Fibroblast of upper back skin (primary cell): ENCODE measurements at places on chromosomes 5 and 9.

GRCh38 chr9:87880116-87880515 lies 2.6 kb upstream of the SPATA31E1 start:
- DNase-seq, result peak; percentile 10

DNA sequence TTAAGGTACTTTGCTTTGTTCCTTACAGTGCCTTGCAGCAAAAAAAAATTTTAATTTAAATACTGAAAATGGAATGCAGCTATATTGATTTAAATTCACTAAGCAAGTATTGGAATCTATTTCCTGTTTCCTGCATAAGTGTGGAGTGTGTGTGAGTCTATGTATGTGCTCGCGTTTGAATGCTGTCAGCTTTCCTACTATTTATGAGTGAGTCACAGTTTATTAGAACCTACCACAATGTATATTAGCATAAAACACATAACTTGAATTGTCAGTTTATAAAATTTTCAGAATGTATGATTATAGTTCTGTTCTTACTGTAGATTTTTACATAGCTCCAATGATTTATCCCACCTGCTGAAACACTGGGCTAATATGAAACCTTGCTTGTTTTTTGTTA lies 302.1 kb downstream of the NR2F1-AS1 start:
- DNase-seq, result peak; percentile 63

DNA sequence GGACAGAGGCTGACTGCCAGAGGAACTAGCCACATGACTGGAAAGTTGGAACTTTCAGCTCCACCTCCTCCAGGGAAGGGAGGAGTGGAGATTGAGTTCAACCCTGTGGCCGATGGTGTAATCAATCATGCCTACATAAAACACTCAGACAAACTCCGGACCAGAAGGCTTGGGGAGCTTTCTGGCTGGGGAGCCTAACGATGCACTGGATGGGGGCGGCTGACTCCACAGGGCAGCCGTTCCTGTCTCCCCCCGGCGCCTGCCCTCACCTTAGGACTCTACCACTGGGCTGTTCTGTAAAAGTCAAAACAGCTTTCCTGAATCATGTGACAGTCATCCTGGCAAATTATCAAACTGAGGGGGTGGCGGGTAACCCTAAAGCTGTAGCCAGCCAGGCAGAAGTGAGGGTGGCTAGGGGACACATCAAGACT lies 58.0 kb downstream of the GOLM1 start:
- peak; percentile 63 for DNase-seq

DNA sequence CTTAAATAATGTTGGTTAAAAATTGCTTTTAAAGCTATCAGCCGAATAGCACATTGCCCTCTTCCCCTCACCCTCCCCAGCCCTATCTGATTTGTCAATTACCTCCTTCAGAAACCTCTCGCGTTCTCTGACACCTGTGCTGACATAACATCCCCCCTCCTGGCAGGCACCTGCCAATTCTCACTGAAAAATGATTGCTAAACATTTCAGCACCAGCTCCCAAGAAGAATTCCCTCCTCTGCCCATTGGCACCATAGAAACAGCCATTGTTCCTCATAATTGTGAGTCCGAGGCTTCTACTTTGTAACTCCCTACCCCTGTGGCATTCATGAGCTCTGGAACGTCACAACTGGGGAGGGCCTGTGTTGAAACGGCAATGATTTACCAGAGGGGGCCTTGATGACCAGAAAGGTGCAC lies 20.2 kb downstream of the CDH6 start:
- no peak for DNase-seq

DNA sequence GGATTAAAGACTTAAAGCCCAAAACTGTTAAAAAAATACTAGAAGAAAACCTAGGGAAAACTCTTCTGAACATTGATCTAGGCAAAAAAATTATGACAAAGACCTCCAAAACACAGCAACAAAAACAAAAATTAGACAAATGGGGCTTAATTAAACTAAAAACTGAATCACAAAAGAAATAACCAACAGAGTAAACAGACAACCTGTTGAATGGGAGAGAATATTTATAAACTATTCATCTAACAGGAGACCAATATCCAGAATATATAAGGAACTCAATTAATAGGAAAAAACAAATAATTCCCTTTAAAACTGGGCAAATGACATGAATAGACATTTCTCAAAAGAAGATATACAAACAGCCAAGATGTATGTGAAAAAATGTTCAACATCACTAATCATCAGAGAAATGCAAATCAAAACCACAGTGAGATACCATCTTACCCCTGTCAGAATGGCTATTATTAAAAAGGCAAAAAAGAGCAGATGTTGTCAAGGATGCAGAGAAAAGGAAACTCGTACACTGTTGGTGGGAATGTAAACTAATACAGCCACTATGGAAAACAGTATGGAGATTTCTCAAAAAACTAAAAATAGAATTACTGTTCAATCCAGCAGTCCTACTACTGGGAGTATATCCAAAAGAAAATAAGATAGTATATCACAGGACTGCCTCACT lies 50.2 kb upstream of the TLX3 start:
- DNase-seq, result peak; percentile 41

GRCh38 chr9:117191504-117192261 lies 223.2 kb downstream of the ASTN2 start:
- no peak for DNase-seq

DNA sequence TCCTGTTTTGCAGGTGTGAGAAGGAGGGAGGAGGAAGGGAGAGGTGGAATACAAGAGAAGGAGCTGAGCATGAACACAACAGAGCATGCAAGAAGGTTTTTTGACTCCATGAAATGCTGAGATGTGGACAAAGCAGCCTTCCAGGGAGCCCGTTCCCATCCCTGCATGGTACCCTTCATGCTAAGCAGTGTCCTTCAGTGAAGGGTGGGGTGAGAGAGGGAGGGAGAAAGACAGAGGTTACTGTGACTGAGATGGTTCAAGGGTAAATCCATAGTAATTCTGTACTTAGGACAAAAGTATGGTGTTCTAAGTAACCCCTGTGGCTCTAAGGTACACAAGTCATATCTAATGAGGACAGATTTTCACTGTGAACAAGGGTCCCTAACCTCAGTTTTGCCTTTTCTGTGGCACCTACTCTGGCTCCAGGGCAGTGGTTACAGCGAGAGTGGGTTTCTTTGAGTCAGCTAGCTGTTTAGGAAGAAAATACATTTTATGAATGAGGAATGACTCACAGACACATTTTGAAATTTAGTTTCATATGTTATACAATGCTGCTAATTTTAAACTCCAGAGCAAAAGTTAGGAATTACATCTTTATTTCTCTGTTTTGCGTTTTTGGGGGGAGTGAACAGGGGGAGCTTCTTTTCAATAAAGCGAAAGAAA lies 184.9 kb upstream of the SLC12A2 start:
- DNase-seq, result peak; percentile 21

DNA sequence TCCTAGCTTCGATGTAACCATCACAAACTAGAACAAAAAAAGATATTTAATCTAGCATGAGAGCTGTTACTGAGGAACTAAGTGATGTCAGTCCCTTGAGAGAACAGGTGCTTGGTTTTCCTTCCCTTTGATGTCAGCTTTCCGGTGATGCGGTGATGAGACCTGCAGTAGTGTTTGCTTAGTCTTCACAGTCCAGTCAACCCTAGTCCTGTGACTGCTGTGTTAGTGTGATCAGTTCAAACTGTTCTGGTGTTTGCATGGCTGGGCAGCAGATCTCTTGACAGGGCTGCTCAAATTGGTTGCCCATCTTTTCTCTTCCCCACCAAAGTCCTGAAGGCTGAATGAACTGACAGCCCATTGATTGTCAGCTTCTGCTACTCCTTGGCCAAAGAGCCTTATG lies 608.6 kb upstream of the DAB2 start:
- no peak for DNase-seq

- no peak for DNase-seq
These were observed 79.3 kb downstream of the PPP2R2B start for GRCh38 chr5:146799231-146799630.

GRCh38 chr9:112819635-112820496 lies 69.3 kb downstream of the SNX30 start:
- DNase-seq, result peak; percentile 71

- DNase-seq, result peak; percentile 42
These were observed 64.1 kb downstream of the WDR41 start for GRCh38 chr5:77427998-77428397.

GRCh38 chr9:101399643-101399970 lies 956 bp downstream of the ZNF189 start:
- DNase-seq, result no peak

DNA sequence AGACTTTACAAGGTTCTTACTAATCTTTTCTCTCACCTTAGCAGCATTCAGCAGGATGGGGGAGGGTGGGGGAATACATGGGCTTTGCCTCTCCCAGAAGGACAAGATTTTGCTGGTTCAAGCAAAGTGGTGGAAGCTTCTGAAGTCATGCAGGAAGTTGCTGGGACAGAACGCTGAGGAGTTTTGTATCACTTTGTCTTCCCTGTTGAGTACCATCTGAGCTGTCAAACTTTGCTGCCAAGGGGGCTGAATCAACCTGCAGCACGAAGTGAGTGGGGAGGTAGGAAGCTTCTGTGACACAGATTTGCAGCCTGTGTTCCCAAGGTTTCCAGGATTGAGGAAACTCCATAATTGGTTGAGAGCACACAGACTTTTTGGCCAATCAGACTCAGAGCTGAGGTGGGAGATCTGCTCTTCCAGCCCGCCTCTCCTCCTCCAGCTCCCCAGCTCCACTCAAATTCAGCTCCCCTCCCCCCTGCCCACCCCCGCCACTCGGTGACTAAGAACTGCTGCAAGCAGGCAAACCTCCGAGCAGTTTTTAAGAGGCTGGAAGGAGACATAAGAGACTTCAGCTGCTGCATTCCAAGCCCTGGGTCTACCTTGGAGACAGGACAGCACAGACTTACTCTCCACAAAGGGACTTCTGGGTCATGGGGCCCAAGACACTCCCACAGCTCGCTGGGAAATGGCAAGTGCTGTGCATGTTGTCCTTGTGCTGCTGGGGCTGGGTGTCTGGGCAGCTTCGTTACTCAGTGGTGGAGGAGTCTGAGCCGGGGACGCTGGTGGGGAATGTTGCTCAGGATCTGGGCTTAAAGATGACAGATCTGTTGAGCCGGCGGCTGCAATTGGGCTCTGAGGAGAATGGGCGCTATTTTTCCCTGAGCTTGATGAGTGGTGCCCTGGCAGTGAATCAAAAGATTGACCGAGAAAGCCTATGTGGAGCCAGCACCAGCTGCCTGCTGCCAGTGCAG lies at the start of gene PCDHGC5:
Gene PCDHGC5, plus strand, starts transcription at position 491 of the 971 bp plus-strand sequence. Its CDS starts 160 bp downstream, at position 651.
- peak; percentile 87 for DNase-seq

DNA sequence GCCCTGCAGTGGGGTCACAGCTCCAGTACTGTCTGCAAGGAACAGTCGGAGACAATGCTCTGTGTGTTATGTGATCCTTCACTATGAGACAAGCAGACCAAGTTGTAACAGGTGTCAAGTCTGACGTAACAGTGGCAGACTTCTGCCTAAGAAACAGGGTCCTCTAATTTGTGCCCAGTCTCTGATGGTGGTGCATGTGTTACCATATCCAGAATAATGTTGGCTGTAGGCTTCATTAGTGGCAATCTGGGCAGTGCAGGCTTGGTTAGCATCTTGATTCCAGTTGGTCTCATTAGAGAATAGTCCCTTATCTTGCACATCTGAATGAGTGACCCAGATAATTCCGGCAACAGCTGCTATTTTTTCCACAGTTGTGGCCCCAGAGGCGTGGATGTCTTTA lies 33.8 kb downstream of the ZNF131 start:
- no peak for DNase-seq

DNA sequence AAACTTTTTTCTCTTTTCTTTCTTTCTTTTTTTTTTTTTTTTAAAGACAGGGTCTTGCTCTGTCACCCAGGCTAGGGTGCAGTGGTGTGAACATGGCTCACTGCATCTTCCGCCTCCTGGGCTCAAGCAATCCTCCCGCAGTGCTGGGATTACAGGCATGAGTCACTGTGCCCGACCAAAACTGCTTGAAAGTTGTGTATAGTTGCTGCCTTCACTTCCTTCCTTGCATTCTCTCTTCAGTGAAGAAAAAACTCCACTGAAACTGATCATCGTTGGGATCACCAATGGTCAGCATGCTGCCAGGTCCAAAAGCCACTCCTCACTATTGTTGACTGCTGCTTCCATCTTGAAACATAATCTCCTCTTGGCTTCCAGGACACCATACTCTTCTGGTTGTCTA lies 66.6 kb upstream of the CTNNA1 start:
- DNase-seq, result no peak

DNA sequence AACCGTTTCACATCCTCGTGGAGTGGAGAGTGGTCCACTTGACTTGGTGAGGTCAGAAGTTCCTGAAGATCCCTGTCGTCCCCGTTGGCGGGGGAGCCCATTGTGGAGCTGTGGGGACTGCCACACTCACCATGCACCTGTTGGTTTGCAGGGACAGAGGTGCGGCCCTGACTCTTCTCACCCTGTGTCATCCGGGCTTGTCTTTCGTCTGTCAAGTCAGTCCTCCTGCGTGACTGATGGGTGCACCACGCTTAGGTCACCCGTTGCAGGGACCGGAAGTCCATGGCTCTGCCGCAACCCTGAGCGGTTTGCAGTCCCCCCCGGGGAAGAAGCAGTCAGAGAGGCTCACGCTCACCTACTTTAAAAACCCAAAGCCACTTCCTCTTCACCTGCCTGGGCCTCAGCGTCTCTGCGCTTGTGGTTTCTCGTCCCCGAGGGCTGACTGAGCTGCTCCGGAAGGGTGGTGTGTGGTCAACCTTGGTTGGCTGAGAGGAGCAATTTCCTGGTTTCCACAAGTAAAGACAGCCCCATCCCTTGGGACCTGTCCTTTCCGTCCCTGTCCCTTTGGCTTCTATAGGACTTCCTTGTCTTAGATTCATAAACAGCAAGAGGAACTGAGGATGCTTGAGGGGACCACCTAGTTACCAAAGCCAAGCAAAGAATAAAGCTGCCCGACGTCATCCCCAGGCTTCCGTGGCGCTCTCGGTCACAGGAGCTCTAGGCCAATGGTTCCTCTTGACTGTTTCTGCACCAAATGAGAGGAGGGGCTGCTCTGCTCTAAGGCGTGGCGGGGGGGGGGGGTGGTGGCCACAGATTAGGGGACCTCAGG lies 53.2 kb downstream of the USP20 start:
- no peak for DNase-seq

DNA sequence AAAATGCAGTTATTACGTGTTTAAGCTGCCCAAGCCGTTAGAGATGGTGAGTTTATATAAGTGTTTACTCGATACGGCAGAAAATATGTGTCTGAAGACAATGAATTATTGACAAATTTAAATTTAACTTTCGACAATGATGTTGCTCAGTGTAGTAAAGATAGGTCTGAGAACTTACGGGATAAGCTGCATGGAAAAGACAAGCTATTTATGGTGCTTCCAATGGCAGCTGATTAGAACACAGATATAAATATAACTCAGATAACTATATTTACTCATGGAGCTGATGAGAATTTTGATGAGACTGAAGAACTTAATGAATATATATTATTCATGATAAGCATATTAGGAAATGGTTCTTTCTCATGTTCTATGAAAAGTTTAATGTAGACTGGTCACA lies 139.3 kb downstream of the AUH start:
- DNase-seq, result no peak

DNA sequence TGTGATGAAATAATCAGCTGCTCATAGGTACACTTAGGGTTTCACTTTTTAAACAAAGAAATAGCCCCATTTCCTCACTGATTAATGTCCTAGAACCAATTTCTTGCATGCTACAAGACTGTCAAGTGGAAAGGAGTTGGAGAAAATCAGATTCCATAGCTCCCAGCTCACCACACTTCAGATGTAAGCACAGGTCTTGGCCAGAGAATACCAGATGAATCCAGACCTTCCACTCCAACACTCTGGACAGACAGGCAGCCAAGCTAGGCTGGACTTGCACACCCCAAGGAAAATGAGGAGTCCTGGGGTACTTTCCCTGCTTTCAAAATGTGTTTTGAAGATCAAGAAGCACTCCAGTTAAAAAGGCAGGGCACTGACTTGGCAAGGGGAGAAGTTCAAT lies 68.5 kb downstream of the KLHL3 start:
- no peak for DNase-seq
